ENCODE measurements at places on chromosomes 6 and 20.
A peak's percentile ranks its signal among the peaks of the same experiment; 100 is the strongest.

GRCh38 chr6:117423754-117424153, 2.0 kb downstream of the ROS1 start:
- DNase-seq: no peak

- no peak for DNase-seq
These were observed 101.9 kb upstream of the MOCS1 start for GRCh38 chr6:40036186-40036585.

GRCh38 chr6:98486057-98486456, 348.3 kb upstream of the POU3F2 start:
- no peak for DNase-seq

GRCh38 chr6:138417493-138418117, 13.6 kb downstream of the HEBP2 start:
- DNase-seq: no peak

DNA sequence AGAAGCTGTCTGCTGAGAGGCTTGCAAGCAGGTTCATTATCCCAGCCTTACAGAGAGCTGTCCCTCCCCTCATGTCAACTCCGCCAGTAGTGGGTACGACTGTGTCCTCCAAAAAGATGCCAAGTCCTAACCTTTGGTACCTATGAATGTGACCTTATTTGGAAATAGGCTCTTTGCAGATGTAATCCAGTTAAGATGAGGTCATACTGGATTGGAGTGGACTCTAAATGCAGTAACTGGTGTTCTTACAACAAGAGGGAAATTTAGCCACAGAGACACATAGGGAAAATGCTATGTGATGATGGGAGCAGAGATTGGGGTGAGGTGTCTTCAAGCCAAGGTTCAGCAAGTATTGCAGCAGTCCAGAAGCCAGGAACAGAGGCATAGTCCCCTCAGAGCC, 90.8 kb upstream of the FOXP4 start:
- no peak for DNase-seq

DNA sequence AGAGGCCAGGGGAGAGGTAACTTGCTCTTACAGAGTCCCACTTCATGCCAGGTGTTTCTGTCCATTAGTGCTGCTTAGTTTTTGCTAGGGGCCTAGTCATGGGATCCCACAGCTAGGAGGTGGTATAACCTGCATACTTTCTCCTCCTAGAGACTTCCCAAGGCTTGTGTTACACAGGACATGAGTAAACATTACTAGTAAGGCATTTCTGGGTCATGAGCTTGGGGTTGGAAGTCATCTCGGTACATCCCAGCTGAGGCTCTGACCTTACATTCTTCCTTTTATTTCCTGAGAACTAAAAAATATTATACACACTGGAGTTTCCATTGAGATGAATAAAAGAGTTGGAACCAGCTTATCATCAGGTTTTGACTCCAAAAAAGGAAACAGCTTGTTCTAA, 20.9 kb upstream of the PNPLA1 start:
- no peak for DNase-seq

DNA sequence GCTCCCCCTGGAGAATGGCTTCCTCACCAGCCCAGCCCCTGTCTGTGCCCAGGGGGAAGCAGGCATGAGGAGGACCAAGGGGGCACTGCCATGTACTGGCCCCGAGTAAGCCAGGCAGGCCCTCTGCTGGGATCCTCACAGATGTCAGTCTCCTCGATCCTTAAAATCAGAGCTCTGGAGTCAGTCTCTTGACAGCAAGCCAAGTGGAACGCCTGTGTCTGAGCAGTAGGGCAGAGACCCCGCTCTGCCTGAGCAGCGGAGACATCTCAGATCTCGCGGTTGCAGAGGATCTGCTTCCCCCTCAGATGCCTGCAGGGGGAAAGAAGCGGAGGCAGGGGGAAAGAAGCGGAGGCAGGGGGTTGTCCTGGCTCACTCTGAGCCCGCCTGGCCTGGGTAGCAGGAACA, 92.6 kb downstream of the SNX5 start:
- DNase-seq: no peak

- peak; percentile 68 for DNase-seq
These were observed 5.0 kb upstream of the GDF5 start for GRCh38 chr20:35443003-35443402.

GRCh38 chr6:80638213-80639055, 532.0 kb downstream of the BCKDHB start:
- peak; percentile 35 for DNase-seq

GRCh38 chr6:105573138-105573537, 170.3 kb upstream of the PREP start:
- no peak for DNase-seq

GRCh38 chr6:30315156-30315555, 11.6 kb upstream of the TRIM39 start:
- no peak for DNase-seq

DNA sequence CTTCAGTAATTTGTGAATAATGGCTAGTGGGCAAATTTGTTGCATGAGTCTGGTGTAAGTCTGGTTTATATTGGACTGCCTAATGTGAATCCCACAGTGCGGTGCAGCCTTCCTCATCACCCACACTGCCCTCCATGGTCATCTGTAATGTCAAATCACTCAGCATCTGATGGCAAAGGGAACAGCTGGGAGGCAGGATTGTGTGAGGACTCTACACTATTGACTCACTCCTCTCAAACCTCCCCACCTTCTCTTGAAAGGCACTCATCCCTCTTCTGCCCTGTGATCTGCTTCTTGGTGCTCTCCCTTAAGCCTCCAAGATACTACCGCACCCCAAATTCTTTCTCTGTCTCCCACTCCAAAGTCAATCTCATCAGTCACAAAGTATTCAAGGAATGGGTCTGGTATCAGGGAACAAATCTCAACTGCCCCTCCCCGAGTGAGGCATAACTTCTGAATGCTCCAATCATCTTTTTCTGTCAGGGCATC, 146.0 kb upstream of the BEND6 start:
- peak; percentile 80 for DNase-seq

- no peak for DNase-seq
These were observed 431.8 kb upstream of the MAN1A1 start for GRCh38 chr6:119781365-119781764.

GRCh38 chr6:77653816-77654215, 977 bp downstream of the MEI4 start:
- DNase-seq: no peak

DNA sequence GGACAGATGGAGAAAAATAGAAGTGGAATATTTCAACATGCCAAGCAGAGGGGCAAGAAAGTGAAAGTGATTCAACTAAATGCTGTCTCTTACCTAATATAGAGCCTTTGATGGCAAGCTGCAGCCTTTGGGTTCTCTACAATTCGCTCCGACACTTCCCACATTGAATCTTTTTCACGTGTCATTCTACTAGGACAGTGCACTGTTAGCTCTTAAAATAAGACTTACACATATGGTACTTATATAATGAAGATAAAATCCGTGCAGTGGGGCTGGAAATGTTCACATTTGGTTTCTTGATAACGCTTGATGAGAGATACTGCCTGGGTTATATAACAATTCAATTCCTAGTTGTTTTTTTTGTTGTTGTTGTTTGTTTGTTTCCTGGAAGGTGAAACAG, 502.4 kb downstream of the LMBRD1 start:
- no peak for DNase-seq

DNA sequence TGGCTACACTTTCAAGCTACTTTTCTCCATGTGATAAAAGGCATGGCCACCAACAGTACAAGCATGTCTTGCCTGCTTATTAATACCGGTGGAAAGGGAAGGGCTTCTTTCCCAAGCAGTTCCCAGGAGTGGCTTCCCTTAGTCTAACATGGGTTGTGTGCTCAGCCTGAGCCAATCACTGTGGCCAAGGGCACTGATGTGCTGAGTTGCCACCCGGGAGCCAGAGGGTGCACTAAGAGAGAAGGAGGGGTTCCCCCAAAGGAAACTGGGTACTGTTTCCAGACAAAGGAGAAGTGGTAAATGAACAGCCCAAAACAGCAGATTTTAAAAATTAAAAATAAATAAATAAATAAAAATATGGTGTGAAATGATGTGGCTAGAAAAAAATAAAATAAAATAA, 68.5 kb downstream of the BANF2 start:
- DNase-seq: no peak

- no peak for DNase-seq
These were observed 34.0 kb upstream of the HLA-A start for GRCh38 chr6:29908341-29908662.

DNA sequence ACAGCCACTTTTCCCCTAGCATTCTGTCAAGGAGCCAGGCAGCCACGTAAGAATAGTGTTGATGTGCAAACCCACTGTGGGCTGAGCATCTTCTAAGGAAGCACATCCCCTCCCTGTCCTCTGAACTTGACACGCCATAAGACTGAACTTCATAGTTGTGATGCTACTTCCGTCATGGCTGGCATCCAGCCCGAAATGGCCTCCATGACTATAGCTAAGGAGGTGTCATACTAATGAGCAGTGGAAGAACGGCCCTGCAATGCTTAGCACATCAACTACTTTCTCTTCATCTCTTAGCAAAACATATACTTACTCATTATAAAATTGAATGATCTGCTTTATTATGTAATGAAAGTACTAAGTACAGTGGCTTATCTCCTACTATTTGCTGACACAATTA, 110.2 kb downstream of the GJA10 start:
- DNase-seq: no peak

Measured in HS-27A (cell line).